ENCODE measurements at places on chromosomes 2 and 18.

- no peak for DNase-seq
These were observed 661 bp upstream of the MGAT5 start for GRCh38 chr2:134253117-134253704.

GRCh38 chr2:234679301-234679740 lies 182.4 kb upstream of the ARL4C start:
- DNase-seq, result no peak

DNA sequence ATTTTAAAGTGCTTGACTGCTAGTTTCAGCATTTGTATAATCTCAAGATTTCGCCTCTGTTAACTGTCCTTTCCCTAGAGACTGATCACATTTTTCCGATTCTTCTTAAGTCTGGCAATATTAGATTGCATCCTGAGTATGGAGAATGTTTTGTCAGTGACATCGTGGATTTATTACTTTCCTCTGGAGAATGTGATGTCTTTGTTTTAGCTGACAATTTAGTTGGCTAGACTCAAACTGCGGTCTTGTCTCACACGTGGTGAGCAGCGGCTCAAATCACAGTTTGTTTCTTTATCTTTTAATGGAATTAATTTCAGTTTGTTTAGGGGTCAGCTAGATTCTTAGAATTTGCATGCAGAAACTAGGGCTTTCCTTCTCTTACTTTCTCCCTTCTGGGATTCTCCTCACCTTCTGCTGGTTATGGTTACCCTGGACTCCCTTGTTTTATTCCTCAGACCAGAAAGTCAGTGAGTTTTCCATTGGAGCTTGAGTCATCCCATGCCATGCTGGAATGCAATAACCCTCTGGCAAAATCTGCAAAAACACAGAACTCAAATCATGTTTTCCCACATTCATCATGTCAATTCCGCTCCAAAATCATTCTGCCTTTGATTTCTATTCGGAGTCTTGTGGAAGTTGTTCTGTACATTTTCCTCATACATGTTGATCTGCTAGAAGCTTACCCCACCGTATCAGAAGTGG lies 327.2 kb upstream of the TRIB2 start:
- DNase-seq, result no peak

- no peak for DNase-seq
These were observed 154.1 kb upstream of the ZSWIM2 start for GRCh38 chr2:187003038-187003554.

GRCh38 chr2:240325016-240326007 lies 110.2 kb upstream of the GPC1 start:
- DNase-seq, result no peak

DNA sequence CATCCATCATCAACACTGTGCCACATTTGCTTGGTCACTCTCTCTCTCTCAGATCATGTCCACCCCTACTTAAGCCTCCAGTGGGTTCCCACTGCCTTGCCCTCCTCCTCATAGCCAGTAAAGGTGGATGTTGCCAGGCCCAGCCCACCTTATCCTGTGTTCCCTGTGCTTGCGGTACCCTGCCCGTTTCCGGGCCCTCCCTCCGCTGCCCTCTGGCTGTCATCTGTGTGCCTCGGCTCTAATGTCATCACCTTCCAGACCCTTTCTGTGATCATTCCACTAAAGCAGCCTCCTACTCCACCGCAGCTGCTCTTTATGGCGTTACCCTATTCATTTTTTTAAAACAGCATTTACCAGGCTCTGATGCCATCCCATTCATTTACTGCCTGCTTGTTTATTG lies 305.7 kb upstream of the SKOR2 start:
- DNase-seq, result no peak

- DNase-seq, result no peak
These were observed 152.6 kb downstream of the LDLRAD4 start for GRCh38 chr18:13370995-13371625.

- DNase-seq, result no peak
These were observed 4.7 kb downstream of the CREB1 start for GRCh38 chr2:207534417-207534816.

DNA sequence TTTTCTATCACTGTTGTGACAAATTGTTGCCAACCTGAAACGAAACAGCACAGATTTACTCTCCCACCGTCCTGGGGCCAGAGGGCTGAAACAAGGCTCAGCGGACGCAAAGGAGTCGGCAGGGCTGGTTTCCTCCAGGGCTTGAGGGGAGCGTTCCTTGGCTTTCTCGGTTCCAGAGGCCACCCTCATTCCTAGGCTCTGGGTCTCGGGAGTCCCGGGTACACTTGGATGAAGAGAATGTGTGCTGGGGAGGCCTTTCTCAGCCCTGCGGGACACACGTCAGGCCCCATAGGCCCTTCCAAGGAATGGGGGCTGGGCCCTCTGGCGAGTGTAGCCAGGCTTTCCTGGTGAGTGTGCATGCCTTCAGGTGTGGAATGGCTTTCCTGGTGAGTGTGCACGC lies 287.3 kb upstream of the HS6ST1 start:
- no peak for DNase-seq

DNA sequence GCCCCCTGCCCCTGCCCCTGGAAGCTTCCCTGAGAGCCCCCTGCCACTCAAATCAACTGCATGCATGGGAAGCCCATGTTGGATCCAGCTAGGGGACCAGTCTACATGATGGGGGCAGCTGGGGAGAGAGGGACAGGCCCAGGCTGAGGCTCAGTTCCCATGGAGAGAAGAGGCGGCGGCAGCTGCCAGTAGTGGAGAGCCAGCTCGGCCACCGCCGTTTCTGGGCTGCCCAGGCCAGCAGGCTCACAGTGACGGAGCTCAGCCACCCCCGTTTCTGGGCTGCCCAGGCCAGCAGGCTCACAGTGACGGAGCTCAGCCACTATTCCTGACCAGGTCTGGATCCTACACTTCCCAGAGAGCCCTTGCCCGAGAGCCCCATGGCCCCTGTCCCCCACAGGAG lies 3.6 kb downstream of the MAB21L4 start:
- DNase-seq, result no peak

GRCh38 chr2:181178130-181178529 lies 197.7 kb downstream of the UBE2E3 start:
- no peak for DNase-seq

DNA sequence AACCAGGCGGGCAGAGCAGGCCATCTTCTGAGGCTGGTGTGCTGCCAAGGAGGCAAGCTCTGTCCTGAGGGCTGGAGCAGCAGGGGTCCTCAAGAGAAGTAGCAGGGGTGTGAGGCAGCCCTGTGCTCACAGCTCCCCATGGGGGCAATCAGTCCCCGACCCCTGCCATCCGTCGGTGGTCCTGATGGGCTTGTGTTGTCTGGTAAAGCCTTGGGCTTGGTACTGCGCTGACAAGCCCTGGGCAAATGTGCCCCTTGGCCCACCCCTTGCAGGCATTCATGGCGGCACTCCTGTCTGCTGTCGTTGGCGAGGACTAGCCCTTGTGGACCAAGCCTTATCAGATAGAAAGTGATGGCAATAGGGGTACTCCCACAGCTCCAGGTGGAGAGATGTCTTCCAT lies 22.6 kb upstream of the SCLY start:
- DNase-seq, result no peak

- no peak for DNase-seq
These were observed 176.1 kb downstream of the SH3BP4 start for GRCh38 chr2:235127931-235128330.

- no peak for DNase-seq
These were observed 81.2 kb upstream of the DSEL start for GRCh38 chr18:67597759-67598158.

GRCh38 chr2:236981701-236982485 lies 103.8 kb upstream of the COPS8 start:
- no peak for DNase-seq

- no peak for DNase-seq
These were observed 9.6 kb downstream of the IFIH1 start for GRCh38 chr2:162308747-162309503.

DNA sequence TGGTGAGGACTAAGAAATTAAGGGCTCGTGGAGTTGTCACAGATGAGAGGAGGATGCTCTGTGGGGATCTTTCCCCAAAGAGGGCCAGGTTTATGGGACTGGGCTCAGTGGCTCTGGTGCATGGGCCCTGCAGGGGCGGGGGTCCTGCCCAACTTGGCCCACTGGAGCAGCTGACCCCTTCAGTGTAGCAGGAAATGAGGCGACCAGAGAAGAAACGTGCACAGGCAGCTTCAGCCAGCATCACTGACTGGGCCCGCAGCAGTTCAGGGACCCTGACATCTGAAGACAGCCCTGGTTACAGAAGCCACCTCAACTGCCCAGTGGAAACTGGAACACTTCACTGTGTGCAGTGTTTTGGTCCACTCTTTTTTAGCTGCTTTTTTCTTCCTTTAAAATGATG lies 72.8 kb downstream of the EMILIN2 start:
- no peak for DNase-seq

GRCh38 chr18:13530879-13531387 lies 195.4 kb downstream of the FAM210A start:
- no peak for DNase-seq

DNA sequence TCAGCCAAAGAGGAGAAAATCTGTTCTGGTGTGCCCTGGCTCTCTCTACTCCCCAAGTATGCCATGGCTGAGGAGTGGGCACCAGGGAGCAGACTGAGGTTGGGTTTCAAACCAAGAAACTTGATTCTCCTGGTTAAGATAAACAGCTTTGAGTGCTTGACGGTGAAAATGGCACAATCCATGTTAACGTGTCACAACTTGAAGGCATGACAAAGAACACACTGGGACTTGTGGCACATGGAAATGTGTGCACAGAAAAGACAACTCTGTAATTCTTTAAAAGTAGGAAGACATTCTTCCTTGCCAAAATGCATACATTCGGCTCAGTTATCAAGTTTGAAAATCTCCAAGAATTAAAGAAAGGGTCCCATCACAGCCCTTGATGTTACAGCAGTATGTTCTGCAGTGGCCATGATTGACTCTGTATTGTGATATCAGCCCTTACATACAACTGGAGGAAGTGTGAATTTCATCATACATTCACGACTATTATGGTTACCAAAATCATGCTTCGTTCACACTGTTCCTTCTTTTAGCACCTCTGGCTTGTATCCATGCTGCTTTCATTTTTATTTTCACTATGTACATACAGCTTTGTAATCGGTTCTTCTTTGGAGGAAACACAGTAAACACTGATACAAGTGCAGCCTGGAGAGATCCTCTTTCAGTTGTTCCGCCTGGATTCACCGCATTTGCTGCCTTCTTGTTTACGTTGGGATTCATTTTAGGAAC lies 15.6 kb upstream of the ACTG2 start:
- no peak for DNase-seq

- no peak for DNase-seq
These were observed 765.4 kb downstream of the MBD2 start for GRCh38 chr18:53458944-53459580.

DNA sequence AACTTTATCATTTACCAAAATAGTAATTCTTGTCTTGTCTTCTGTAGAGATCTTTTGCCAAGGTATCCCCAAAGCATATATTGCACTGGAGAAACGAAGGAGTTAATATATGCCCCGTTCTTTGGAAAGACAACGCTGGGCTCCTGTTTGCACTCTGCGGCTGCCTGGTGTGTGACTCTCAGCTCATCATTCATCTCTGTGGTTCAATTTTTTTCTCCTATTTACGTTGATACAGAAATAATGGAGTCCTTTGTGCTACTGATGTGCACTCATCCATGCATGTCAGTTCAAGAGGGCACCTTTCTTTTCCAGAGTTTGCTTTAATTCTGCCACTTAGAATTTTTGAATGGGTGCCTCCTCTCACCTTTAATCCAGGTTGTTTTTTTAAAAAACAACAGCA lies 655.5 kb downstream of the DCDC2C start:
- no peak for DNase-seq

- DNase-seq, result no peak
These were observed 67.1 kb downstream of the ITGB1BP1 start for GRCh38 chr2:9356261-9356660.

GRCh38 chr2:90076311-90076710 lies 1384.8 kb downstream of the RPIA start:
- DNase-seq, result no peak

DNA sequence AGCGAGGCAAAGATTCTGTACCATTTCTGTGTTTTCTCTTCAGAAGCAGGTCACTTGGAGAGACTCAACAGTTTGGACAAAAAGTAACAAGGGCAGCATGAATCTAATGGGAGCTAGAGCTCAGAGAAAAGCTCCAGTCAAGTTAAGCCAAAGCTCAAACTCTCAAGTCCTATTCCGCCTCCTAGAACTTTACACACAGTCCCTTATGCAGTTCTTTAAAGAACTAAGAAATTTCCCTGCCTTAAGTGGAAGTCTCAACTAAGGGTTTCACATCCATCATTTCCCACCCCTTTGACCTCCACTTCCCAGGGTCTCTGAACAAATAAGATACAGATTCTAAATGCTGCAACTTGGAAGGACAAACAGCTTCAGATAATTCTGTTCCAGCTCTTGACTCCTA lies 121.3 kb upstream of the RNU4ATAC start:
- DNase-seq, result no peak

DNA sequence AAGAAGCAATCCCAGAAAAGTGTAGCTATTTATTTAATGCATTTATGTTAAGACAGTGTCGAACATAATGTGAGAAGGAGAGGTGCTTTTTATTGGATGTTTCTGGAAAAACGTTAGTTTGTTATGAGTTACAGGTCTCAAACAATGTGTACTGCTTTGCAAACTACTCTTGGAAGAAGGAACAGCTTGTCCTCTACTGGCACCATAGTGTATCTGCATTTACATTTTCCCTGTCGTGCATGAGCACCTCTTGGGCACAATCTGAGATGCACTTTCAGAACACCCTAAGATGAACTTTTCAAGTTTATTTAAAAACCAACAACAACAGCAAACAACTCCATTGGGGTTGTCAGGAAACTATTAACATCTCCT lies 22.8 kb downstream of the CCNYL1 start:
- no peak for DNase-seq

DNA sequence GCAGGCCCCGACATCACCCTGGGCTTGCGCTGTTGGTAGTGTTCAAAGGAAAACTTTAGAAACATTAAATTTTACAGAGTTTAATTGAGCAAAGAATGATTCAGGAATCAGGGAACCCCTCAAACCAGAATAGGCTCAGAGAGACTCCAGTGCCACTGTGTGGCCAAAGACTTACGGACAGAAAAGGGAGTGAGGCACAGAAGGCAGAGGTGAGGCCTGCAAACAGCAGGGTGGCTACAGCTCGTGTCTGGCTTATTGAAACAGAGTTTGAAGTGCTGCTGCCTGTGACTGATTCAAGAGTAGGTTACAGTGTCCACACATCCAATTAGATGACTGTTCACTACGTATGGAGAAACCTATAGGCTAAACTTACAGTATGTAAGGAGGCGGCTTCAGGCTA lies 2.4 kb upstream of the CTDP1 start:
- DNase-seq, result no peak
